ENCODE measurements at places on chromosomes 12 and 14. TPM values are rescaled to one million over a fixed set of nuclear protein-coding genes. Genes with fewer than 3 reads are reported as not detected.

The FAM90A1 gene
- 0.33 TPM for total RNA-seq

The P2RX7 gene
- 16.7 TPM for total RNA-seq

The ISCA2 gene
- total RNA-seq = 17.7 TPM

The LRFN5 gene
- total RNA-seq = 3.6 TPM

The SLC38A2 gene
- 1,357 TPM for total RNA-seq

The RNF212B gene
- not detected for total RNA-seq

The DNAL1 gene
- total RNA-seq = 8.2 TPM

The LRRC74A gene
- total RNA-seq = not detected

The TMEM229B gene
- 0.77 TPM for total RNA-seq

The OAS3 gene
- 2.6 TPM for total RNA-seq

The OR10G2 gene
- total RNA-seq = not detected

The TCL1A gene
- total RNA-seq = not detected

The OR6C4 gene
- total RNA-seq = under 0.01 TPM

The TMEM63C gene
- total RNA-seq = not detected

The SLC38A4 gene
- 1.8 TPM for total RNA-seq

The FKBP3 gene
- total RNA-seq = 27.7 TPM

The FLRT2 gene
- 14.5 TPM for total RNA-seq

The PDE3A gene
- 0.26 TPM for total RNA-seq

The KRT82 gene
- total RNA-seq = not detected

The DIO2 gene
- 3.3 TPM for total RNA-seq

The ATP2B1 gene
- 101 TPM for total RNA-seq

The ANG gene
- 5.1 TPM for total RNA-seq

The RIMKLB gene
- total RNA-seq = 13.0 TPM

The CLEC6A gene
- not detected for total RNA-seq

The C12orf54 gene
- not detected for total RNA-seq

The CCDC196 gene
- total RNA-seq = not detected

Data from fibroblast of lung (primary cell).